ENCODE measurements at places on chromosomes 7 and 10.

GRCh38 chr10:69091143-69091651 lies 3.3 kb downstream of the SRGN start:
- DNase-seq, result no peak

DNA sequence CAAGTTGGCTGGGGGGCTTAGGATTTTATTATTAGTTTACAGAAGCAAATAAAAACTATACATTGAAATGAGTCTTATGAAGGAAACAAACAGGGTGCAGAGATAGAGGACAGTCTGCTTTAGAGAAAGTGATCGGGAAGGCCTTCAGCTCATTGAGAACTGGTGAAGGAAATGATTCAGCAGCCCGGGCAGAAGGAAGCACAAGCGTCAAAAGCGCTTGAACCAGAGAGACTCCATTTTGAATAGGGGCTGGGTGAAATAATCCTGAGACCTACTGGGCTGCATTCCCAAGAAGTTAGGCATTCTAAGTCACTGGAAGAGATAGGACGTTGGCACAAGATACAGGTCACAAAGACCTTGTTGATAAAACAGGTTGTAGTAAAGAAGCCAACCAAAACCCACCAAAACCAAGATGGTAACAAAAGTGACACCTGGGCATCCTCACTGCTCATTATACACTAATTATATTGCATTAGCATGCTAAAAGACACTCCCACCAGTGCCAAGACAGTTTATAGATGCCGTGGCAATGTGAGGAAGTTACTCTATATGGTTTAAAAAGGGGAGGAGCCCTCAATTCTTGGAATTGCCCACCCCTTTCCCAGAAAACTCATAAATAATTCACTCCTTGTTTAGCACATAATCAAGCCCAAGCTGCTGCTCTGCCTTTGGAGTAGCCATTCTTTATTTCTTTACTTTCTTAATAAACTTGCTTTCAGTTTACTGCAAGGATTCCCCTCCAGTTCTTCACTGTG lies 83.1 kb upstream of the MPP7 start:
- no peak for DNase-seq

- DNase-seq, result no peak
Observed at GRCh38 chr10:6788231-6788630, 208.2 kb upstream of the PRKCQ start.

- DNase-seq, result no peak
Observed at GRCh38 chr7:90239625-90240228, 5.2 kb upstream of the CFAP69 start.

DNA sequence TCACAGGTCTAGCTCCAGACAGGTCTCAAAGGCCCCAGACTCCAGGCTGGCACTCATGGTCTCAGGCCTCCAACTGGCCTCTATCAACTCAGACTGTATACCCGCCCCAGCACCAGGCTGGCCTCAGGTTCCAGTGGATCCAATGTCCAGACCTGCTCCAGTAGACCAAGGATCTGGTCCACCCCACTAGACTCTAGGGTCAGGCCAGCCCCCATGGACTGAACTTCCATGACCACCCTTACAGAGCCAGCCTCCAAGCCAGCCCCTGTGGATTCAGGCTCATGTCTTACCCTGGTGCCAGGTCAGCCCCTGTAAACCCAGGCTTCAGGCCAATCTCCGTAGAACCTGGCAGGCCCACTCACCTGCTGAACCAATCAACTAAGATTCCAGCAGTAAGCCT lies 16.8 kb upstream of the GNAT3 start:
- no peak for DNase-seq

DNA sequence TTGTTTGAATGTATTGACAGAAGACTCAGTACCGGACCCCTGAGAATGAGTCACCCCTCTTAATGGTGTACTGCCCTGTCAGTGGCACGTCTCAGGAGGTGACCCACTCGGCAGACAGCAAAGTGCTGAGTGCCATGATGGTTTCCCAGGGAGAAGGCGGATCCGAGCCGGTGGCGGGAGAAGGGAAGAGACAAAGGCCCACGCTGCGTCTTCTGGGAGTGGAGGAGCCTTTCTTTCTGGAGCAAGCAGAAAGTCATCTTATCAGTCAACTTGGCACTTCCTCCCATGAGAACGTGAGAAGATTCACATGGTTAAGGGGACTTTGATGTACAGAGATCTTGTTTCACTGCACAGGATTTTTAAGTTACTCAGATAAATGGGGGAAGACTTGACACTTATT lies 14.6 kb upstream of the PPP2R2D start:
- DNase-seq, result no peak

DNA sequence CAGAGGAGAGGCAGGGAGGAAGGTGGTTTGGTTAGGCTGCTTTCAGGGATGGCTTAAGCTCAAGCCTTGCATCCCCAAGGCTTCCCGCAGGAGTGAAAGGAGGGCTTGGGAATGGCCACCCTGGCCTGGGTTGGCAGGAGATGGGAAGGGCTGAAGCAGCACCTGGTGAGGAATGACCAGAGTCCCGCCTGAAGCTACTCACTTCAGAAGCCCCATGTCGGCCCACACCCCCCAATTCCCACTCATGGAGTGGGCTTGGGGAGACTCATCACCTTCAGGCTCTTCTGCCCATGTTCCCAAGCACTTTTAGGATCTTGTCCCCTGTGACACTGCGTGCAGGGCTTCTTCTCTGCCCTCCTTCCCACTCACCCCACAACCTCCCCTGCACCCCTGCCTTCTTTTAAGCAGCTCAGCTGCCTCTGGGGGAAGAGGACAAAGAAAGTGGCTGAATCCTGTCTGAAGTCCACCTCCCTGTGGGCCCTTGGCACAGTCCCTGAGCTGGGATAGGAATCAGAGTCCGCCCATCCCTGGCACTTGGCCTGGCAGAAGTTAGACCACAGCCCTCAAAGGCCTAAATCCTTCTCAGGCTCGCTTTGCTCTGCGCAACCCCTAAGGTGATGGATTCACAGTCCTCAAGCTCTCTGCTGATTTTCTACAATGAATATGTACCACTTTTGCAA lies 16.5 kb downstream of the RGR start:
- no peak for DNase-seq

- no peak for DNase-seq
Observed at GRCh38 chr7:27693794-27694193, 31.1 kb upstream of the HIBADH start.

DNA sequence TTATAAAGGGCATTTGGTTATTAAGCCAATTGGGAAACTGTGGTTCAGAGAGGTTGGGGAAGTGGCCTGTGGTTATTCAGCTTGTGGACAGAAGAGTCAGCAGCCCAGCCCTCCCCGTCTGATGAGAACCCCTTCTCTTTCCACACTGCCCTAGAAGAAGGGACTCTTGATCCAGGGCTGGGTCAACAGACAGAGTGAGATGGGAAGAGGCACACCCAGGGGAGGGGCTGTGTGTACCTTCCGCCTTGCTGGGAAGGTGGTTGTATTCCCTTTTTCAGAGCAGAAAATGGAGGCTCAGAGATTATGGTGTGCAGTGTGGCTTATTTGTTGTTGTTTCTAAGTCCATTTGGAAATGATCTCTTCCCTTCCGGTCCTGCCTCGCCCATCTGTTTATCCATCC lies 103.4 kb downstream of the GRK5 start:
- no peak for DNase-seq

DNA sequence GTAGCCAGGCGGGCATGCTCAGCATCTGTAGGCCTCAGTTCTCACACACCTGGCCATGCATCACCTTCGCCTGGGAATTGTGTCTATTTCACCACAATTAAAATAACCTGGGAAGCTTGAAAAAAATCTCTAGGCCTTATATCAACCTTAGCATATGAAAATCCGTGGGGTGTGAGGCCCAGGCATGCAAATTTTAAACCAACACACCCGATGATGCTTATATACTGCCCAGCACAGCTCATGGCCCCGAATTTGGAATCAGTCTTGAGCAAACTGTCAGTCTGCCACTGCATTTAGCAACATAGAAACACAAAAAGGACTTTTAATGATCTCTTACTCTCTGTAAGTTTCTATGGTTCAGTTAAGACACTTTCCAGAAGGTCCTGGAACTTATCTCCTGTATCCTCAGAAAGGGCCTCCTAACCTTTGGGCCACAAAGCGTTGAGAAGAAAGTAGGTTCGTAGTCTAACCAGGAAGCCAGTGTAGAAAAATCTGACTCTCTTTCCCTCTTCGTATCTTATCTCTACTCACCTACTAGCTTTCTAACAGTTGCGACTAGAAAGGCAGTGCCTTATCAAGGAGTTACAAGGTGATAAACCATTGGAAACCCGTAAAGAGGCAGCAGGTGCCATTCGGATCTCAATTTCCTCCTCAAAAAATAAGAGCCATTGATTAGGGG lies 12.0 kb upstream of the DMBT1 start:
- DNase-seq, result no peak

DNA sequence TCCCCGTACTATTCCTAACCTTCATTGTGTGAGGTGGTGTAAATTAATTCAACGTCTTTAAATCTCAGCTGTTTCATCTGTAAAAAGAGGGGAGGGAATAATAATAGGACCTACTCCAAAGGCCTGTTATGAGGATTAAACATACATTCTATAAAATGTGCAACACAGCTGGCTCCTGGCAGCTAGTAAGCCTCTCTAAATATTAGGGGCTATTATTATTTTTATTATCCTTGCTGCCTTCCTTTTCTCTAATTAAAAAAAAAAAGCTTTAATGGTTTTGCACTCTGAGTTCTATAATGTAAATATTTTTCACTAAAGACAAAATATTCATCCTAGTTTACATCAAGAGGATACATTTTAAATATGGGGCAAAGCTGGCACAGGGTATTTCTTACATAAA lies 19.5 kb downstream of the EXOC4 start:
- DNase-seq, result no peak

DNA sequence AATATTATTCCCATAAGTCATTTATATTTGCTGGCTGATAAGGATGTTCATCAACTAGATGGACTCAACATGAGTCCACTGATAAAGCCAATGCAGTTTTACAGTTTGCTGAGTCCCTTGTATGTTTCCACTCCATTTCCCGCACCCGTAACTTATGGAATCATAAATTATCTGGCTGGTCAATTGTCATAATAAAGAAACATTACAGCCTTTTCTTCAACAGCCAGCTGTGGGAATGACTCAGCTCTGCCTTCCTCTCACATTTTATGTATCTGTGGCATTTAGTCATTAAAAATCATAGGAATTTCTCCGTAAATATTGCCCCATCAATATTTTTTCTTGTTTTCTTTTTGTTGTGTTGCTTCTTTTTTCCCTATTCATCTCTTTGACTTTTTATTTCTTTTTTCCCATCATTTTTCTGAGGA lies 22.3 kb upstream of the TMEM26 start:
- no peak for DNase-seq

DNA sequence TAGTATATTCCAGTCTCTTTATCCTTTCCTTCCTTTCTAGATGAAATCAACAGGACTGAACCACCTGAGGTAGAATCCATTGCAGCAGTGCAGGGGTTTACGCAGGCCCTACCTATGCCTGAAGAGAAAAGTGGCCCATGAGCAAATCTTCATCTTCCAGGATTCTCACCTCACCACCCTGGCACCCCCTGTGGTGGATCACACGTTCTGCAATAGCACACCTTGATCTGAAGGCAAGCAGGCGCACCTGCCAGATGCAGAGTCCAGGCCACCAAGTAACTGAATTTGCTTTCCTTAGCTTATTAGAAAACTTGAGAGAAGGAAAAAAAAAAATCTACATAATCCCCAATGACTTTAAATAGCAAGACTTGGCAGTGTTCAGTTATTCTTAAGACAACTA lies 121.4 kb downstream of the PIP4K2A start:
- DNase-seq, result no peak

DNA sequence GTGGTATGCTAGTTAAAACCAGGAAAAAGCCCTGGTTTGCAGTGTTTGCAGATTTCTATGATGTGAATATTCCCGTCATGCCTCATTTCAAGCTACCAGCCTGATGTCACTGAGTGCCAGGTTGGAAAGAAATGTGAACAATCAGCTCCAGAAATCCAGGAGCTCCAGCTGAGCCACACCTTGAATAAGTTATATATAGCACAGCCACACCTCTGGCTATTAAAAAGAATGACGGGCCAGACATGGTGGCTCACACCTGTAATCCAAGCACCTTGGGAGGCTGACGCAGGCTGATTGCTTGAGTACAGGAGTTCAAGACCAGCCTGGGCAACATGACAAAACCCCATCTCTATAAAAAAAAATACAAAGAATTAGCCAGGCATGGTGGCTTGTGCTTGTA lies 18.7 kb upstream of the SLF2 start:
- DNase-seq, result no peak

DNA sequence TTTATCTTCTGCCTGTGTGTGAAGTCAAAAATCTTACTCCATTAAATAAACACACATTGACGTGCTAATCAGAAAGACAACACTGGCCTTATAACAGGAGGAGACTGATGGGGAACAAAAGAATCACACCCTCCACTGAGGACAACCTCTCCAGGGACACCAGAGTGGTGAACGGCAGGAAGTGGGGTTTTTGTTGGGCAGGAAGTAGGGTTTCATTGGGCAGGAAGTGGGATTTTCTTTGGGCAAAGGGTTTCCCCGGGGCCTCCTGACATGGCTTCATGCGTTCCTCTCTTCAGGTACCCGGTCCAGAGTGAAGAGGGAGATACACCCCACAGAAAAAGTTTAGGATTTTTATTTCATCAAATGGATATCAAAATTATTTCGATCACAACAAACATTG lies 30.6 kb downstream of the ADARB2 start:
- no peak for DNase-seq

GRCh38 chr10:98391065-98391464 lies 23.9 kb downstream of the PYROXD2 start:
- no peak for DNase-seq

GRCh38 chr7:116249969-116250553 lies 39.7 kb downstream of the TES start:
- DNase-seq, result no peak

DNA sequence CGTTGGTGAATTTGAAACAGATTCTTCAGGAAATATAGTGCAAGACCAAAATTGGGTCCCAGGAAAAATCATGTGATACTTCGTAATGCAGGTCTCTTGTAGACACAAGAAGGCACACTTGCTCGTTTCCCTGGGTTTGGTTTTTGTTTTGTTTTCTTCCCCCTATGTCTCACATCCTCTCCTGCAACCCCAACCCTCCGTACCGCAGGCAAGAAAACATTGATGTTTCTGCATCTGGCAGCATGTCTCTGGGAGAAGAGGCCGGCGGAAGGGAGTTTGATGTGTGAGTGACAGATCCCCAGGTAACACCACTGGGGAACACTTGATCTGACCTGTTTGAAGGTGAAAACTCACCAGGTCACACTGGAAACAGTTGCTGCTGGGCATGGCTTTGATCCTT lies 718.5 kb downstream of the AUTS2 start:
- no peak for DNase-seq

DNA sequence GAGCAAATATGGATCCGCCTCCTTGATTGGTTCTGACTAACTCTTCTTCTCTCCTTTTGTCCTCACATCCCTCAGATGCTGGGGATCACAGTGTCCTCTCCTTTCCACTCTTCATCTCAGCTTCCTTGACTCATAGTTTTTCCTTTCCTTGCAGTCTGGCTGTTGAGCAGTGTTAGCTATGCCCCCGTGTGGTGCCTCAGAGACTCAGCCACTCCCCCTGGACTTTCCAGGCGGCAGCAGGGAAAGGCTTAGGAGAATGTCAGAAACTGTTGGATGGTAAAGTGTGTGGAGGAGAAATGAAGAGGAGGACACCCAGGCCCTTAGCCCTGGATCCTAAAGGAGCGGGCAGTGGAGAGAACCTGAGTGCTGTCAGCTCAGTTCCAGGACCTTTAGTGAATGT lies 267.5 kb downstream of the CELF2 start:
- no peak for DNase-seq

Data from NK-92 treated with Interleukin-12 subunit alpha and Interleukin-12 subunit beta, amount 100 ng/mL, for 24 hours (cell line).